ENCODE measurements at places on chromosomes 5 and 9.

DNA sequence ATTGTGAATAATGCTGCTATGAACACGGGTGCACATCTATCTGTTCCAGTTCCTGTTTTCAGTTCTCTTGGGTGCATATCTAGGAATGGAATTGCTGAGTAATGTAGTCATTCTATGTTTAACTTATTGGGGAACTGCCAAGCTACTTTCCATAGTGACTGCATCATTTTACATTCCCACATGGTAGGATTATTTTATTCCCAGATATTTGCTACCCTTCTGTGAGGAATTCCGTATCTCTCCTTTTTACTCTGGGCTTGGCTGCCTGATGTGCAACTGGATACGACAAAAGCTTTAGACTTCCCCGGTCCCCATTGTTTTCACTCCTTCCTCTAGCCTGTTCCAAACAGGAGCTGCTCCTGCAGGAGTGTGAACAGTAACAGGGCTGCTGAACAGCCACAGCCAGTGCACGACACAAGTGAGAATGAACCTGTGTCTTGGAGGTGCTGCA lies 7.2 kb downstream of the TAS2R1 start:
- no peak for DNase-seq

DNA sequence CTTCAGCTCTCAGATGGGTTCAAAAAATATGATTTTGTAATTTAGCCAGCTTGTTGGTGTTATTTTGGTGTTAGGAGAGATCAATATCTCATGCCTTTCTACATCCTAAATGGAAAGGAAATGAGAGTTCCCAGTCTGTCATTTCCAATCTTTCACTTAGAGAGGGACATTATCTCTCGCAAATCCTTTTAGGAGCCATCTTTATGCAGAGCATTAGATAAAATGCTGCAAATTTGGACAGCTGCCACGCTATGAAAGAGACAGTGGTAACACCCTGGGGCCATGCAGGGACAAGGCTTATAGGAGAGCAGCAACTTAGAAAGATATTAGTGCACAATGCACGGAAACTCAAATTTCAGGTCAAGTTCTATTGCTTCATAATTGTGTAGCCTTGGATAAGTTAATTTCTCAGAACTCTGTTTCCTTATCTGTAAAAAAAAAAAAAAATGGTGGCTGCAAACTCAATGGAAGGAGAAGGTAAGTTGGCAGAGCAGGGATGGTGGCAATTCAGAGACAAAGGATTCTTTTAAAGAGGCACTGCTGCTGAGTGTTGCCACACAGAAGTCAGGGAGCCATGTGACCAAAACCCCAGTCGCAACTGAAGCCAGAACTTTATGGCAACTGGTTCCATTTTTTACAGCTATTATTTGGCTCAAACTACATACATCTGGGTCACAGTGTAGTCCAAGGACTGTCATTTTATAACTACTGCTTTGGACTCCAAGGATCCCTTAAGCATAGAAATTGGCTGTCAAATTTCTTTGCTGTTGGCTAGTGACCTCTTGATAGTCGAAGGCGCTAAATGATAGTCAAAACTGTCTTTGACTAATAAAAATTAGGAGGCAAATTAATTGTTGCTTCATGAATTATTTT lies 210.2 kb downstream of the FRMD3 start:
- no peak for DNase-seq

- no peak for DNase-seq
Observed at GRCh38 chr9:121107029-121107428, 32.3 kb downstream of the CNTRL start.

- DNase-seq = no peak
Observed at GRCh38 chr5:37045703-37046102, 169.1 kb downstream of the NIPBL start.

GRCh38 chr5:37932450-37932849 lies 92.6 kb upstream of the GDNF start:
- DNase-seq = no peak

- no peak for DNase-seq
Observed at GRCh38 chr5:137594717-137595116, 95.6 kb upstream of the SPOCK1 start.

GRCh38 chr9:81620002-81620390 lies 69.4 kb downstream of the TLE1 start:
- no peak for DNase-seq

DNA sequence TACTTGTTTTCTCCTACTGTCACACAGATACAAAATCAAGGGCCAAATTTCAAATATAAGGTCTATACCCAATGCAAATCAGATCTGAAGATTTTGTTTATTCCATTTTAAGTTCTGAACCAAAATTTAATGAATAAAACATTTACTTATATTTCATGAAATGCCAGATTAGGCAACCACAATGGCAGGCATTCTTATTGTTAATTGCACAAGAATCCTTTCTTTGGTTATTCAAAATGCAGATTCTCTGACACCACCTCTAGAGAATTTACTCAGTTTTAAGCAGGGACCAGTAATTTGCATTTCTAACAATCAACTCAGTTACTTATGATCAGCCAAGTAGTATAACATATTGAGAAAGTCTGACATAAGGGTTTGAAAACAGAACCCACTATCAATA lies 972.4 kb upstream of the ACO1 start:
- DNase-seq = no peak

Data from heart left ventricle (tissue), 16 donors.